Fibroblast of skin of abdomen (primary cell): ENCODE measurements at places on chromosomes 6 and 20.

DNA sequence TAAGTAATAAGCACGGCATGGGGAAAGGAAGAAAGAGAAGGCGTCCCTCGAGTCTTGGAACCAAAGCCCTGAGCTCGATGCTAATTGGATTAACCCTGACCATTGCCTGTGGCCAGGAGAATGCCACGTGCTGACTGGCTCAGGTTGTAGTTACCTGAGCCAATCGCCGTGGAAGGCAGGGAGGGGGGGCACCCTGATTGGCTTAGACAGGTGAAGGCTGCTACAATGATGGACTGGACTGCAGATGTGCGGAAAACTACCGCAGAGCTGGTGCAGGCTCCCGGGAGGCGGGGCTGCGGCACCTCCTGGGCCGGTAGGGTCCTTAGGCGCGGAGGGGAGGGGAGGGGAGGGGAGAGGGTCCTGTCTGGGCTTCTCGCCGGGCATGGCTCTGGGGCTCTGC is 121.3 kb downstream of the TFAP2C start:
- no peak for DNase-seq

GRCh38 chr6:130215526-130215925 is 7.2 kb downstream of the SAMD3 start:
- DNase-seq: no peak

DNA sequence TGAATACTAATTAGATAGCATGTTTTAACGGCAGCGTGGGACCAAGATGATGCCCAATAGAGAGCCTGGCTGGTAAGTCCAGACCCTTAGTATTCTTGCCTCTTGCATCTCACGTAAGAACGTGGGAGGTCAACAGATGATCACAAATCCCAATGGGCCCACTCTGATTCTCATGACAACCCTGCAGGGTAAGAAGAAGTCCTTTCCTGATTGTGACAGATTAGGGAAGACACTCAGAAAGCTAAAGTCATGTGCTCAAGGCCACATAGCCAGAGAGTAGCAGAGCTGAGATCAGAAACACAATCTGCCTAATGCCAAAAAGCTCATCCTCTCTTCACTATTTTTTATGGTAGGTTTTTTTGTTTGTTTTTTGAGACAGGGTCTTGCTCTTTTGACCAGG is 103.8 kb downstream of the RALGAPA2 start:
- DNase-seq: no peak

- DNase-seq: peak; percentile 43
Observed at GRCh38 chr6:8006208-8006607, 58.0 kb downstream of the BLOC1S5 start.

DNA sequence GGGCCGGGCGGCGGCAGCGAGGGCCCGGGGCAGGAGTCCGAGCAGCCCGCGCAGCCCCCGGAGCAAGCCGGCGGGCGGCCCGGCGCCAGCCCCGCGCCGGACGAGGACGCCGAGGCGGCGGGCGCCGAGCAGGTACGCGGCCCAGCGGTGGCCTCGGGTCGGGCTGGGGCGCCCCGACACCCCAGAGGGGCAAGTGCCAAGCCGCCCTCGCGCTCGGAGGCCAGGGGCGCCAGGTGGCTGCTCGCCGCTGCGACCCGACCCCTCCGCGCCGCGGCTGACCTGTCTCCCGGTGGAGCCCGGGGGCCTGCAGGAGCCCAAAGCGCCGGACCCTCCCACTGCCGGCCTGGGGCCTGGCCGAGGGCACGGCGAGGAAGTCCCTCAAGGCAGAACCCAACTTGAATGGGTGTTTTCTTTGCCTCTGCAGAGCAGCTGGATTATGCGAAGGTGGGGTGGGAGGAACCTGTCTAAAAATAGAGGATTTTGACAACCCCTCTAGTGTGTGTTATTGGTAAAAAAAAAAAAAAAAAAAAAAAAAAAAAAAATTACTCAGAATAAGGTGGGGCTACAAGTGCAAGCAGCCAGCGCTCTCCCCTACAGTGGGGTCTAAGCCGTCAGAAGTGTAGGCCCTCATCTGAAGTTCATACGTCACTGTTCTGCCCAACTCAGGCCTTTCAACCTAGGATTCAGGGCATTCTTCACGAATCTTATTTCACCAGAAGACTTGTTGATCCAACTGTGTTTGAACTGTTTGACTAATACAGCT is 609 bp downstream of the OGFRL1 start:
- no peak for DNase-seq

GRCh38 chr20:23122796-23123655 is 36.9 kb upstream of the CD93 start:
- DNase-seq: no peak

DNA sequence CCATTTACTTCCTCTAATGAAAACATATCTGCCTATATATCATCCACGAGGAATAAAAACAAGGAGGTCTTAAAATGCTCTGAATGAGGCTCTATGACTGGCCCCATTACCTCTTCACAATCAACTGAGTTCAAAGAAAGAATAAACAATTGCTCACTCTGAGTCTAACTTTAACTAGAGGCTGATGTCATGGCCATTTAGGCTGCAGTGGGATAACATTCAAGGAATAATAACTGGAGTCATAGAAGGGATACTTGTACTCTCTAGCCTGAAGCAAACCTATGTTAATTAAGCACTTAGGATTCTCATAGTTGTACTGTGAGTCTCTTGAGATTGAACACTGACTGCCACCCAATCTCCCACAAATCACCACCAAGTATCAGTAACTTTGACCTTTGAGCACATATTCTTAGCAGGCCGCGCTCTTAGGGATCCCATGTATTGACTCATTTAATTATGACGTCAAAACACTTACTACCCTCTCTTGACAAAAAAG is 70.2 kb downstream of the PERP start:
- no peak for DNase-seq

DNA sequence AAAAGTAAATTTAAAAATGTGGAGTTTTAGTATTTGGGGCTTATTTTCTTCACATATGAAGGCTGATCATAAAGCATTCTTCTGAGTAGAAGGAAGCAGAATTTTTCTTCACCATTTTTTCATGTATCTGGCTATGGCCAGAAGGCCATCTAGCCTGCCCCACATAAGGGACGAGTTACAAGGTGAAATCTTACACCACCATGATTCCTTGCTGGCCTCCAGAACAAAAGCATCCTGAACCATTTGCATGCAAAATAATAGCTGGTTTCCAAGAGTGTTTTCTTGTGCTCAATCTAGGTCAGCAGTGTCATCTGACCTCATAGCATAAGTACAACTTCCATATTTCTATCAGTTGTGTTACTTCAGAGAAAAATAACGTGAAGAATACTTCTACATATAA is 93.1 kb downstream of the BMP5 start:
- no peak for DNase-seq

DNA sequence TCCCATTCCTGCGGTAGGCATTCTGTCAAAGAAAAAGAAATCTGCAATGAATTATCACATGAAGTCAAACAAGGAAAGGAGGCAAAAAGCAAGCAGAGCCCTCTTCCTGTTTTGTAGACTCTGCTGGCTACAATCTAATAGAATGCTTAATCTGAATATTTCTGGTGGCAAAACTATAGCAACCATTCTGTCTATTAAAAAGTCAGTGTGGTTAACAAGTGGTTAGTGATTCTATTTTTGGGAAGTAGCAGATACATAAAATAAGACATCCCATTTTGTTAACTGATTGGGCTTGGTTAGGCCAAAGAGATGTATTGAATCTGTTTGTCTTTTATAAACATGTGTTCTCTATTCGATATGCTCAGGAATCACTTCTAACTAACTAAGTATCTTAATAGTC is 442.3 kb downstream of the CDC5L start:
- peak; percentile 76 for DNase-seq

DNA sequence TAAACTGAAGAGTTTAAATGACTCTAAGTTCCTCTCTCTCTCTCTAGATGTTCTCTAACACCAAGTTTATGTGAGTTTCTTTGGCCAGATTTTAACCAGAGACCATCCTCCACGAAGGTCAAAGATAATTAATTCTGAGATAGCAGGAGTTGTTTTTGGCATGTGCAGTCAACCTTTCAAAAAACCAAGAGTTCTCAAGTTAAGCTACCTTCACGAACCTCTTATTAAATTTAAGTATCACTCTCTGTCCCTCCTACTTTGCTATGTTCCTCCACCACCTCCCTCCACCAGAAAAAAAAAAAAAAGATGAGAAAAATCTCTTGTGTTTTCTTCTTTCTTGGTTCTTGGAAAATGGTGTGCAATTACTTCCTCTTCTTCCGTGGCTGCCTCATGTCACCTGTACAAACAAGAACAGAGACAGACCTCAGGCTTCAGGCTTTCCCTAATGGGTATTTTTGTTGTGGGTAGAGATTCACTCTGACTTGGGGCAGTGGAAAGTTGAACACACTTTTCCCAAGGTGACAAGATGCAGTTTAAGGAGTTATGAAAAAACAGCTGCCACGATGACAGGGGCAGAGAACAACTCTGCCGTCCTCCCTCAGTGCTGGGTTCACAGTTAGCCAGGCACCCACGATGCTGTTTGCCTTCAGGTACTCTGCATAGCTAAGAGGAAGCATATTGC is 64.3 kb downstream of the ADTRP start:
- no peak for DNase-seq

DNA sequence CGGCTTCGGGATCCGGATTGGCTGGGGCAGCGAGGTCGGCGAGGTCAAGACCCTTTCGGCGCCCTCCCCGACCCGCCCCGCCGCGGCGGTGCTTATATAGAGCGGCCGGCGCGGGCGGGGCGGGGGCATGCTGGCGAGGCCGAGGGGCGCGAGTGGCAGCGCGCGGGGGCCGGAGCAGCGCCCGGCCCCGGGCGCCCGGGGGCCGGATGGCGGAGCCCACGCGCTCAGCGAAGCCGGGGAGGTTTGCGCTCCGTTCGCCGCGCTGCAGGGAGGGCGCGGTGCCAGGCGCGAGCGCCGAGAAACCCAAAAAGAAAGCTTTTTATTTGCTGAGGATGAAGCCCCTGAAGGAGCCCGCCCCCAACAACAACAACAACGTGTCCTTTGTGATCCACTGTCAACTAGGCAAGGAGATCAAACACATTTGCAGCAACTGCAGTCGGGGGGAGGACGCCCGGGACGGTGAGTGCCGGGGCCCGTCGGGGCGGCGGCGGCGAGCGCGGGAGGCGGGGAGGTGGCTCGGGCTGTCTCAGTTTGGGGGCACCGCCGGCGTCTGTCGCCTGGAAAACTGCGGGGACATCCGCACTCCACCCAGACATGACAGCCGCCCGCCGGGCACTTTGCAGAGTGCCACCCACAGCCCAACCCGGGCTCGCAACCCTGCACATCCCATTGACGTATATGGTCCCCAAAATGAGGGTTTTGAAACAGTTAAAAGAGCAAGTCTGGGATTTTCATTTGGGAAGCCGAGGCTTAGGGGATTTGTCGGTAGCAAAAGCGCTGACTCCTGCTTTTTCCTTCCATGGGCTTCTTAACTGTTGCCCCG is 297.3 kb downstream of the PHACTR1 start:
- DNase-seq: no peak

GRCh38 chr20:53328961-53329360 is 264.7 kb downstream of the ZNF217 start:
- DNase-seq: peak; percentile 40

- no peak for DNase-seq
Observed at GRCh38 chr6:73134588-73134987, 90.7 kb downstream of the KHDC1L start.

DNA sequence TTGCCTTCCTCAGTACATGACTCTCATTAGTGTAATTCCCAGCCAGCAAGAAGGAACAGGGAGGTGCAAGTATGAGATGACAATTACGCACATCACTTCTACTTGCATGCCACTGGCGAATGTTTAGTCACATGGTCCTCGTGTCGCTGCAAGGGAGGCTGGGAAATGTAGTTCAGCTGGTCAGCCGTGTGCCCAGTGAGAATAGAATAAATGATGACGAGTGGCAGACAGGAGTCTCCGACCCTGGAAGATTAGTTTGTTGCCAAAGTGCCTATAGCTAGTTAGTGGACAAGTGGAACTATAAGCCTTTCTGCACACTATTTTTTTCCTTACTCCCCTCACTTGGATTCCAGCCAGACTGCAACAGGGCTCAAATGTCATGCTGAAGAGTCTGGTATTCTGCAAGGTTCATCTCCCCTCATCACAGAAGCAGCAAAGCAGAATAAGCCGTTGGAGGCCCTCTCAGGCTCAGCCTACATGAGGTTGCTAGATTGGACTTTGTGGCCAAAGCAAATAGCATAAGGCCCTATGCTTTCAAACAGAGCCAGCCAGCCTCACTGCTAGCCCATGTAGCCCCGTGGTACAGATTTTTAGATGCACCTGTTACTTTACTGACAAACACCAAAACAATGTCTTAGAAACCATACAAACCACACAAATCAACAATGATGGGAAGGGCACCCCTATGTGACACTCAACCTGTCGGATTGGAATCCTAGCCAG is 9.7 kb downstream of the LINC00237 start:
- DNase-seq: no peak

GRCh38 chr6:53251033-53251672 is 97.6 kb downstream of the ELOVL5 start:
- peak; percentile 4 for DNase-seq

GRCh38 chr6:24584382-24584720 is 61.6 kb downstream of the KIAA0319 start:
- DNase-seq: no peak

DNA sequence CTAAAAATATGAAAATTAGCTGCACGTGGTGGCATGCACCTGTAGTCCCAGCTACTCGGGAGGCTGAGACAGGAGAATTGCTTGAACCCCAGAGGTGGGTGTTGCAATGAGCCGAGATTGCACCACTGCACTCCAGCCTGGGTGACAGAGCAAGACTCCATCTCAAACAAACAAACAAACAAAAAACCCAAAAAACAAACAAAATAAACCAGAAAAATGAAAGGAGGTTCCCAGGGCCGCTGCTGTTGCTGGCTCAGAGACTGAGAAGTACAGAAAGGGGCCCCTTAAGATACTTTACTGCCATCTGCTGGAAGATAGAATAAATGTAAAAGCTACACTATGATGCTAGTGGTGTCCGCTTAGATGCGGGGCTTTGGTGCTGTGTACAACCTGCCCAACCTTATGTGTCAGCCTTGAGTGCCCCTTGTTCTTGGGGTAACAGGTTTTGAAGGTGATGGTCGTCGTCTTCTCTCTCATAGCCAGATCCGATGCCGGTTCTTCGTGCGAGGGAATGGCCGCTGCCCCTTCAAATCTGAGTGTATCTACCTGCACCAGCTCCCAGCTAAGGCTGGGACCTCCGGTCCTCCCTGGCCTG is 2.8 kb upstream of the FANCE start:
- peak; percentile 66 for DNase-seq

DNA sequence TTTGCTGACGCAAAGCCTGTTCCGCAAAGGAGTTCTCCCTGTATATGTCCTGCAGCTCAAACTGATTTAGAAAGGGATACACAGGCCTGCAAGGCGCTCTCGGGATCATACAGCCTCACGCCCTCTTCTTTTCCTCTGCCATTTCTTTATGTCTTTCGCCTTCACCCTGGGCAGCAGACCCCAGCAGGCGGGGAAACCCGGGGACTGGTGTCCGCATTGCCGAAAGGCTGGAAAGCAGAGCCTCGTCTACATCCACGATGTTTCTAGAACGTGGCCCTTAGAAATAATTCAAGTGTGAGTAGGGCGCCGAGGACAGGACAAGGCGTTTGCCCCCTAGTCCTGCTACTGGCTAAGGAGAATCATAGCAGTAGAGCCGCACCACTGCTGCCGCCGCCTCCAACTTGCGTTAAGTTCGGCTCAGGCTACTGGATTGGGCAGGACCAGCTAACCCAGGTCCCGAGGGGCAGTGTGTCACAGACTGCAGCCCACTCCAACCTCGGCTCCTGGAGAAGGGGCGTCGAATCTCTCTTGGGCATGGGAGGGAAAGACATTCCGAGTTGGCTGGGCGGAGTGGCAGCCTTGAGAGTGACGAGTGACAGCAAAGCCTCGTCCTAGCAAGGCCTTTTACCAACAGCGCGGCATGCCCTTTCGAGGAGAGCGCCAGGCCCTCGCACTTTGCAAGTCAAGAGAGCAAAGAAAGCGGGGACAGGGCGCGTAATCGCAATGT is 2.6 kb upstream of the TBX18 start:
- no peak for DNase-seq
